Urinary bladder (tissue), 4 donors: ENCODE measurements at places on chromosomes 1 and 21. TPM values are rescaled to one million over a fixed set of nuclear protein-coding genes. Genes with fewer than 3 reads are reported as not detected.

DNA sequence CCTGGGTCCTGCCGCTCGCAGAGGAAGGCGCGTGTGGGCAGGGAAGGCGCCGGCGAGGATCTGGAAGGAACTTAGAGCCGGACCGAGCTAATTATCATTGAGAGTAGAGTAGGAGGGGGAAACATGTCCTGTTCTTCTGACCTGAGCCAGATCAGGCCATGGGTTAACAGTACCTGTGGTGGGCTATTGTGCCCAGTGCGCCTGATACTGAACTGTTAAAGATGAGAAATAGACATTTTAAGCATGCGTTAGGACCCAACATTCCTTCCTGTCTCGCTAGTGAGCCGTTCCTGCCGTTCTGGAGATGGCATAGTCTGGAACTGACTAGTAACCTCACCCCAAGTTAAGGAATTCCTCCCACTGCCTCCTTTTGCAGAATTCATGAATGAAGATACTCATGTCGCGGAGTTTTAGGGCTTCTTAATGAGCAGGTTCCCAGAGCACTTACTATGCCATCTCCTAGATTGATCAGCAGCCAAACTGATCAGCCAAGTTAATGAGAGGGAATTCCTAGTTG, 870 bp downstream of the STRIP1 start:
- DNase-seq: no peak

GRCh38 chr1:193543259-193543658, 356.8 kb upstream of the B3GALT2 start:
- no peak for DNase-seq

GRCh38 chr1:53934170-53934765, 11.2 kb downstream of the IFT25 start:
- no peak for DNase-seq

GRCh38 chr1:98515744-98516143, 145.8 kb upstream of the SNX7 start:
- DNase-seq: no peak

DNA sequence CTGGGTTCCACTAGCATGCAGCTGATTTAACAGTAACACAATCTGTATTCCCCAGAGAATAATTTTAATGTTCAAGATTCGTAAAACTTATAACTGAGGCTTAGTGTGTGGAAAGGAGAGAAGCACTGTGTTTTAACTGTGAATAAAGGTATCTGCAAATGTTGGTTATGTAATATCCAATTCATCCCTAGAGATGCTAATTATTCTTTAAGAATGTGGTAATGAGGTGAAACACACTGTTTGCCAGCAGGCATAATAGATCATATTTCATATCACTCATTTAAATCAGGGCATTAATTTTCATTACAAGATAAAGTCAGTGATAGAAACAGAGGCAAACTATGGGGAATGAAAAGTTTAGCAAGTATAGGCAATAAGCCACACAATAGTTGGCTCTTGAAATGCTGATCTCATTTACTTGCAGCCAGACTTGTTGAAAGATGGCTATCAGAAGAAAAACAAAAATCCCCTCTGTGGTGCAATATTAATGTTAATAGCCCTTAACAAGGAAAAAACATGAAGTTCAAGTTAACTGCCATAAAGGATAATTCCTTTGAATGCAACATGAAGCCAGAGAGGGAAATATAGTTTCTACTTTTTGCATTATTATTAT, 33.4 kb downstream of the HMCN1 start:
- DNase-seq: no peak

- DNase-seq: no peak
Observed at GRCh38 chr1:162609306-162609705, 23.0 kb upstream of the DDR2 start.

Gene CD84
- 5.3 TPM for total RNA-seq

Gene CLDN17
- total RNA-seq: not detected

Gene DISP3
- 0.16 TPM for total RNA-seq

Gene ASTN1
- 6.3 TPM for total RNA-seq
